ENCODE measurements at places on chromosomes 16 and 17.

GRCh38 chr17:12620200-12620720 is 45.4 kb upstream of the MYOCD start:
- no peak for DNase-seq

DNA sequence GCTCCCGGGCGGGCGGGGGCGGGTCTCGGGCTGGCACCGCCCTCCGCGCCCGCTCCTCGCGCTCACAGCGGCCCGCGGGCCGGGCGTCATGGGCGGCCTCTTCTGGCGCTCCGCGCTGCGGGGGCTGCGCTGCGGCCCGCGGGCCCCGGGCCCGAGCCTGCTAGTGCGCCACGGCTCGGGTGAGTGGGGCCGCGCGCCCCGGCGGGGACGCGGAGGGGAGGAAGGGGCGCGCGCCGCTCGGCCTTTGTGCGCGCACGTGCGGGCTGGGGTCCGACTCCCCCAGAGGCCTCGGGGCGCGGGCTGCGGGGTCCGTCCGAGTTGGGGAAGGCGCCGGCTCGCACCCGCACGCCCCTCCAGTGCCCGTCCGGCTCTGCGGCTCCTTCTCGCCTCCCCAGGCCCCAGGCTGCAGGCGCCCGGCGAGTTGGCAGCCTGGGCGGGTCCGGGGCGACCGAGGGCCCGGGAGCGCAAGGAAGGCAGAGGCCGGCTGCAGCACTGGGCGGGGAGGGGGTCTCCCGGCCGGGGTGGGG is at the start of gene NME4:
NME4 (plus strand) TSS at position 65 of the 527 bp plus-strand sequence; CDS start at position 89, 24 bp downstream.
- DNase-seq: no peak

DNA sequence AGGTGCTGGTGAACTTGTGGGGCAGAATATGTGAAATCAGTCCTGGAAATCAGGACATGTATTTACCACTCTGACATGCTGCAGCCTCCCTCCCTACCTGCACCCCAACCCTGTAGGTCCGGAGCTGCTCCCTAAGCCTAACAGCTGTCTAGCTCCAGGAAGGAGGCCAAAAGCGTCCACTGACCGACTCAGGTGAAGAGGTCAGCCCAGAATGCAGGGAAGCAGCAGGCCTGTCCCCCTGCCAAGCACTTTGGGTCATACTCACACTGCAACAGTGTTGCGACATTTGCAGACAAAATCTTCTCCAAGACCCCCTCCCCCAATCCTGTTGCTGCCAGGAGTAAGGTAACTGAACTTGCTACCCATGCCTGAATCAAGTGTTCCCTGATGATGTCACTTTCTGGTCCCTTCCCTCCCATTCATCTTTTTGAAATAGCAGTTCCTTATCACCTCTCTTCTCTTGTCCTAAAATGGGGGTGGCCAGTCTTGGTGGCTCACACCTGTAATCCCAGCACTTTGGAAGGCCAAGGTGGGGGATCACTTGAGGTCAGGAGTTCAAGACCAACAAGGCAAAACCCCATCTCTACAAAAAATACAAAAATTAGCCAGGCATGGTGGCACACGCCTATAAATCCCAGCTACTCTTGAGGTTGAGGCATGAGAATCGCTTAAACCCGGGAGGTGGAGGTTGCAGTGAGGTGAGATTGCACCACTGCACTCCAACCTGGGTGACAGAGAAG is 1.3 kb upstream of the ACLY start:
- no peak for DNase-seq

DNA sequence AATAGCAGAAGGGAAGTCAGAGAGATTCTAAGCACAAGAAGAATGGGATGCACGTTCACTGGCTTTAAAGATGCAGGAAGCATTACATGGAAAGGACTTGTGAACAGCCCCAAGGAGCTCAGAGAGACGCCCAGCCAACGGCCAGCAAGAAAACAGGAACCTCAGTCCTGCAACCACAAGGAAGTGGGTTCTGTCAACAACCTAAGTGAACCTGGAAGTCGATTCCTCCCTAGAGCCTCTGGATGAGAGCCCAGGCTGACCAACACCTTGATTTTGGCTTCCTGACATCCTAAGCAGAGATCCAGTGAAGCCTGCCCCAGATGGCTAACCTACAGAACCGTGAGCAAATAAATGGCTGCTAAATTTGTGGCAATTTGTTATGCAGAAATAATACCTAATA is 24.5 kb downstream of the GPR142 start:
- no peak for DNase-seq

- no peak for DNase-seq
Observed at GRCh38 chr17:82952019-82952418, 112.2 kb upstream of the ZNF750 start.

DNA sequence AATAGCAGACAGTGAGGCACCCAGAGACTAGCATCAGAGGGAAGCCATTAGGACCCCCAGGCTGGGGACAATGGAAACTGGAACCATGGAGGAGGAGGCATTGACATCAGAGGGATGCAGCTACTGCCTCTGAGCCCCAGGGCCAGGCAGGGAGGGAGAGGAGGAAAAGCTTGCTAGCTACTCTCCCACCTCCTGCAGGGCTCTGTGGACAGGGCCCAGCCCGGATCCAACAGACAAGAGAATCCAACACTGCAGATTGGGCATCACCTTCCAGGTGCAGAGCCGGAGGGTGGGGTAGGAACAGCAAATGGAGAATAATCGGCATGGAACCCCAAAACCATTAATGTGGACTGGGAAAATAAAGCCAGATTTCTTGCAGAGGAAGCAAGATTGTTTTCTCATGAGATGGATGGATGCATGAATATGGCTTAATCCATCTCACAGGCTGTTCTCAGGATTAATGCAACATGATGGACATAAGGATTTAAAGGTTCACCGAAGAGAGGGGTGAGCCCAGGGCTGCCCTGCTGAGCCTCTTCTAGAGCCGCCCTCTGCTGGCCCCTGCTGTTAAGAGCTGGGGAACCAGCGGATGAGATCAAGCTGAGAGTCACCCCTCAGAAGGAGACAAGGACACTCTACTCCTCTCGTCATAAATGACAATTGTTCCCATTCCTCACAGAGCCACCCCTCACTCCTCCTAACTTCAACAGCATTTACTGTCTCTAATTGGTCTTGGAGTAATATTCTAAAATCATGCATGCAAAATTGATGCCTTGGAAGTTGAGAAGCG is 48.8 kb downstream of the DNAH3 start:
- no peak for DNase-seq

GRCh38 chr17:3885970-3886369 is 6.9 kb downstream of the CAMKK1 start:
- DNase-seq: no peak

DNA sequence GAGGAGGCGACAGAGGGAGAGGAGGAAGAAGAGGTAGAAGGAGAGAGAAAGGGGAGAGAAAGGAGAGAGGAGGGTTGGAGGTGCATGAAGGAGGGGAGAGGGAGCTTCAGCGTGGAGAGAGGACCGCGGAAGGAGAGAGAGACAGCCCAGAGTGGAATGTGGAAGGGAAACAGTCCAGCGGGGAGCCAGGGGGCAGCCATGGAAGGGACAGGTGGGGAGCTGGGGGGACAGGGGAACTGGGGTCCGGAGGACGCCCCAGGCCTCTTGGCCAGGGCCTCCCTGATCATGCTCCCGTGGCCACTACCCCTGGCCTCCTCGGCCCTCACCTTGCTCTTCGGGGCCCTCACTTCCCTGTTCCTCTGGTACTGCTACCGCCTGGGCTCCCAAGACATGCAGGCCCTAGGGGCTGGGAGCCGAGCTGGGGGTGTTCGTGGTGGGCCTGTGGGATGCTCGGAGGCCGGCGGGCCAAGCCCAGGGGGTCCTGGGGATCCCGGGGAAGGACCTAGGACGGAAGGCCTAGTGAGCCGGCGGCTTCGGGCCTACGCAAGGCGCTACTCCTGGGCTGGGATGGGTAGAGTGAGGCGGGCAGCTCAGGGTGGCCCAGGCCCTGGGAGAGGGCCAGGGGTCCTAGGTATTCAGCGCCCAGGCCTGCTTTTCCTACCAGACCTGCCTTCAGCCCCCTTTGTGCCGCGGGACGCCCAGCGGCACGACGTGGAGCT is 759 bp downstream of the ASPHD1 start:
- no peak for DNase-seq

DNA sequence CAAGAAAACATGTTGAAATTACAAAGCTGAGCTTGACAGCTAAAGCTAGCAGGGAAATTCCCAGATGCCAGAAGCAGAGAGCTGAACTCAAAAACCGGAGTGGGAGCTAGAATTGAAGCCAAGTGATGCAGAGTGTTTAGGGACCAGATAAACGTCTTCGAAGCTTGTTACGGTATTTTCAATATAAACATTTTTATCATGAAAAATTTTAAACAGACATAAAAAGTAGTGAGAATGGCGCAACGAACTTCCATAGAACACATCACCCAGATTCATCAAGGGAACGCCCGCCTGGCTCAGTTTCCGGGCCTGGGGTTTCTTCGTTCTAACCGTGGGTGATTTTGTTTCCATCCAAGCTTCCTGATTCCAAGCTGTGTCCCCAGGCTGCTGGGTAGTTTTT is 18.1 kb downstream of the SPNS2 start:
- DNase-seq: no peak

DNA sequence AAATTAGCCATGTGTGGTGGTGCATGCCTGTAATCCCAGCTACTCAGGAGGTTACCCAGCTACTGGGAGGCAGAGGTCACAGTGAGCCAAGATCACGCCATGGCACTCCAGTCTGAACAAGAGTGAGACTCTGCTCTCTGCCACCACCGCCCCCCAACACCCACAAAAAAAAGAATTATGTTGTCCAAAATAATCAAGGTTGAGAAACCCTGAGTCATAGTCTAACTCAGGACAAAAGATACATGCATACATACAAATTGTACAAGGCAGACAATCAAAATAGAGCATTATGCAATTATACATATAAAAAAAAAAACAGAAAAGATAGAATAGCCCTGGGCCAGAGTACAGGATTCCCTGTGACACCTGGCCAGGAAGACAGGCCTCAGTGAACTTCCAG is 6.6 kb upstream of the KPNB1 start:
- DNase-seq: no peak

GRCh38 chr17:28944862-28945741 is 6.2 kb downstream of the PHF12 start:
- DNase-seq: no peak

DNA sequence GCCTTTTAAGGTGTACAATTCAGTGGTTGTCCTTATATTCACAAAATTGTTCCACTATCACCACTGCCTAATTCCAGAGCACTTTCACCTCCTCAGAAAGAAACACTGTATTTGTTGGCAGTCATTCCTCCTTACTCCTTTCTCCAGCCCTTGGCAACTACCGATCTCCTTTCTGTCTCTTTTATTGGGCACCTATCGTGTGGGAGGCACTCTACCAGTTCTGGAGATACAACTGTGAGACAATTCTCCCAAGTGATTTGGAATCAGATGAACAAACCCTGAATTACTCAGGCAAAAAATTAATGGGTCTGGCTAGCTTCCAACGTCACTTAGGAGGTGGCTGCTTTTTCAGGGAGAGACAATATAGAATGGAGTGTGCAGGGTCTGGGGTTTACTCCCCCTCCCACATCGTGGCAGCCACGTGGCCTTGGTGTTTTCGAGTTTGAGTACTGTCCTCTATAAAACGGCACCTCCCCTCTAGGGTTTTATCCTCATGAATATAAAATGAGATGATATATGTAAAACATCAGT is 63.9 kb downstream of the SHISA9 start:
- no peak for DNase-seq

DNA sequence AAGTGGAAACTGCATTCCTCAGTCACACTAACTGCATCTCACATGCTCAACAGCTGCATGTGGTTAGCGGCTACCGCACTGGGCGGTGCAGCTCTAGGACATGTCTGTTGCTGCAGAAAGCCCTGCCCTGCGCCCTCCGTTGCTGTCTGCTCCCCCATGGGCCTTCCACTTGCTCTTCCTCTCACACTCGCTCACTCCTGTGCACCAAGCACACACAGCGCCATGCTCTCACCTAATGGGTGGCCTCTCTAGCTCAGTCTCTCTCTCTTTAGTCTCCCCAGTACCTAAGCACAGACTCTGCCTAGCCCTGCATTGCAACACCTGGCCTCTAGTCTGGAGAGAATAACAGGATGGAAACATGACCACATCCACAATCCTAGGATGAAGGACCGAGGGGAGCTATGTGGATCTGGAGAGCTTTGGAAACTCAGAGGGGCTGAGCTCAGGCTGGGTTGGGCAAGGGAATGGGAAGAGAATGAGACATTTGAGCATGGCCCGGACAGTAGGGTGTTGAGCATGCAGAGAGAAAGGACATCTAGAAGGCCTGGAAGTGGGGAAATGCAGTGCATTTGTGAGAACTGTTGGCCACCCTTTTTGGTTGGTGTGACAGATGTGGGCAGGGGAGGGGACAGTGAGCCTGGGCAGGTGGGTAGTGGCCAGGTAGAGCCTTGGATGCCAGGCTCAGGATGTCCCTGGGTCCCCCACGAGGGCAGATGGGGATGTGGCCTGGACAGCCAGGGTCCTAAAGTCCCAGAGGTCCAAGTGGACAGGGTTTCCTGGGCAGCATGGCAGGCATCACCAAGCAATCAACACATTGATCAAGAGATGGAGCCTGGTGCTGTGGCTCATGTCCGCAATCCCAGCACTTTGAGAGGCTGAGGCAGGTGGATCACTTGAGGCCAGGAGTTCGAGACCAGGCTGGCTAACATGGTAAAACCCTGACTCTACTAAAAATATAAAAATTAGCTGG is 16.1 kb downstream of the SGCA start:
- no peak for DNase-seq

GRCh38 chr17:32755045-32755805 is 121.7 kb downstream of the MYO1D start:
- peak; percentile 59 for DNase-seq

DNA sequence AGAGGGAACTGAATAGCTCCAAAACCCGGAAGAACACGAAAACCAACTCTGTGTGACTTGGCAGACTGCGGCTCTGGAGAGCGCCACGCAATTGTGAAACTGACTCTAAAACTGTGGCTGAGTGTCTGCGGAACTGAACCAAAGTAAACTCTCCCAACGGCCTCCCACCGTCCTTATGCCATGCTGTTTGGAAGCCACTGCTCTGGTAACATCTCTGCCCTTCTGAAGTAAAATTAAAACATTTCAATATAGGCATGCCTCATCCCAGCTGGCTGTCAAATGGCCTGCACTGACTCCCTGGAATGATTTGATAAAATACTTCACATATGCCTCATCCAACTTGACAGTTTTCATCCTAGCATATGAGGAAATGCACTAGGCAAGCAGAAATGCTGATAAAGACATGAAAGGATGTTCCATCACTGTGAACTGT is 70.2 kb downstream of the PARN start:
- no peak for DNase-seq

DNA sequence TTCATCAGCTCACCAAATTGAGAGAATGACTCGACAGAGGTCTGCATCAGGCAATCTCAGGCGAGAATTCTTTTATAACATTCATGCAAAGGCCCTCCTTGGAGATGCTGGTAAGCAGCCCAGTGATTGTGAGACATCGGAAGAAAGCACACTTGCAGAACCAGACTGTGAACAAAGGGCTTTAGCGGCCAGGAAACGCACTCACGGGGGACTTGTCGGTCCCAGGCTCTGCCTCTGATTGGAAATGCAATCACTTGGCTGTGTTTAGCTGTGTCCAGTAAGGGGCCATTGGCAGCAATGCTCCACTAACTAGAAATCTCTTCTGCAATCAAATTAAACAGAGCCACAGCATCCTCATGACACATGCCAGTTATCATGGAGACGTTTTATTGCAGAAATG is 226.7 kb upstream of the CDH13 start:
- no peak for DNase-seq

Measured in head of caudate nucleus (tissue), 42 donors.